Stimulated activated CD8-positive, alpha-beta memory T cell treated with anti-CD3 and anti-CD28 coated beads, Interleukin-4, amount 100 ng/mL, for 1 hour (primary cell): ENCODE measurements at places on chromosomes 16 and 17.
A peak's percentile ranks its signal among the peaks of the same experiment; 100 is the strongest.

DNA sequence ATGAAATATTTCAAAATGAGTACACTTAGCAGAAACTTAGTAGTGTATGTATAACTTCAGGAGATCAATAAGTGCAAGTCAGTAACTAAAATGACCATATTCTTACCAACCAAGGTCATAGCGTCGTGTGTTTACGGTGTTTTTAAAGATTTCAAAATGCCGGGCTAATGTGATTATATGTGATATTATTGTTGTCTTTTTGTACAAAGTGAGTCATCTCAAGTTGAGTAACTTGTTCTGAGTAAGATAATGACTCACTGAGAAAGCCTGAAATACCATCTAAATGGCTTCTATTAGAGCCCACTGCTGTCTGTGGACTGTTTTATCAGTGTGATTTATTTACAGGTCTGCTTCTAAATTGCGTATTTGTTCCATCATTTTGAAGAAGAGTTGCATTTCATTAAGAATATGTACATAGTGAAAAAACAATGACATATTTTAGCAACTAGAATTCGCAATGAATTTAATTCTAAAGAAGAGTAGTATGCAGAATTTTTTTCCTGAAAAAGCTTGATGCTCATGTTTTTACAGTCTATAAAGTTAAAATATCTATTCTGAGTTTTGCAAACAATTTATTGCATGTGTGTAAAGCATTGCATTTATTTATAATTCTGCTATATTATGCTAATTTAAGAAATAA lies 12.7 kb downstream of the KRT12 start:
- no peak for DNase-seq

- no peak for DNase-seq
Measured at GRCh38 chr17:40350689-40351358, 13.7 kb downstream of the GJD3 start.

- DNase-seq = no peak
Measured at GRCh38 chr16:77564791-77565390, 130.1 kb upstream of the ADAMTS18 start.

DNA sequence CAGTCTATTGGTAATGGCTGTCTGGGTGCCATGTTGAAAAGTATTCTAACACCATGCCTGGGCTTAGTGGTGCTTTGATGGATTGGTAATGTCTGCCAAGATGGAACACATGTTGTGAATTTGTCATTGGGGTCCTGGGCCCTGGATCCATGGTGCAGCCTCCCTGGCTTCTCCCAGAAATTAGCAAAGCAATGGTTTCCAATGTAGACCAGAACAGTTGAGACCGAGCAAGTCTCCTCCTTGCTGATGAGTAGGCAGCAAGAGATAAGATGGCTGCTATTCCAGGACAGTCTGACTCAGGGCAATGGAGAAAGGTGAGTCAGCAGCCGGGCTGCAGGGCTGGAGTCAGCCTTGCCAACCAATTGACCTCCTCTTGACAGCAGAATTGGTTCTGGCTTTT lies 30.8 kb downstream of the GPR139 start:
- no peak for DNase-seq

DNA sequence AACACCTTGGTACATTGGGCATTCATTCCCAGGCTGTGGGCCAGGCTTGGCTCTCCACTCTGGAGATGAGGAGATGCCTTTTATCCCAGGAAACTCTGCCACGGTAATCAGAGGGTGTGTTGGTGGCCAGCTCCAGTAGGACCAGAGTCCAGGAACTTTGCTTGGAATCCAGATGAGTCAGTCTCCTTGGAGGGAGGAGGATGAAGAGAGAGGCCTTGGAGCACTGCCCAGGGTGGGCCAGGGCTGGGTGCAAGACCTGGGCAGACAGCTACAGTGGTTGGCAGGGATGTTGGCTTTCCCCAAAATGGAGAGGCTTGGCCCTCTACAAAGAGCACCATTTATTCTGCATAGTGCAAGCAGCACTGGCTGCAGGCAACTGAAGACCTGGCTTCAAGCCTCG lies 209.0 kb downstream of the RGS9 start:
- DNase-seq = no peak

DNA sequence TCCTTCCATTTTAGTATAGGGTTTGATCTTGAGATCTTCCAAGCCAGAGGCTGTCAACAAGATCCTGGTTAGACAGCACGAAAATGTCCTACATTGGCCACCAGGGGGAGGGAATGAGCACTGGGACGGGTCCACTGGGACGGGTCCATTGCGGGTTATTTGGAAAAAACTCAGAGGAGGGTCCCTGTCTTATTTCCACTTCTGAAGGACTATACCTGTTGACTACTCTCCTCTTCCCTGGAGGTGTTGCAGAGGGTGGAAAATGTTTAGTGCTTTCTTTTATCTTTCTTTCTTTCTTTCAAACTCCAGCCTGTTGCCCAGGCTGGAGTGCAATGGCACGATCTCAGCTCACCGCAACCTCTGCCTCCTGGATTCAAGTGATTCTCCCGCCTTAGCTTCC lies 2.5 kb downstream of the TTLL6 start:
- DNase-seq = peak; percentile 46

DNA sequence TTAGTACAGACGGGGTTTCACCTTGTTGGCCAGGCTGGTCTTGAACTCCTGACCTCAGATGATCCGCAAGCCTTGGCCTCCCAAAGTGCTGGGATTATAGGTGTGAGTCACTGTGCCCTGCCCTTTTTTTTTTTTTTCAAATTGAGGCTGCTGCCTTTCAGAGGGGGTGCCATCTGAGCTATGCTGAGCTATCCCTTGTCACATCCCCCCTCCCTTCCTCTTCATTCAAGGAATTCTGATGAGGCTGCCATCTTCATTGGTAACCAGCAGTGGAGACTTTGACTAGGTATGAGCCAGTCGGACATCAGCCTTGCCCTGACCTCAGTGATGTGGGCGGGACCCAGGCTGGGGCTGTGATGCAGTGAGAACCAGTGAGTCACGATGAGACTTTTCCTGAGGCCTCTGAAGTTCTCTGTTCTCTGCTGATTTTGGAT lies 24.4 kb upstream of the GPT2 start:
- no peak for DNase-seq

- no peak for DNase-seq
Measured at GRCh38 chr16:50838165-50838564, 96.3 kb downstream of the CYLD start.

DNA sequence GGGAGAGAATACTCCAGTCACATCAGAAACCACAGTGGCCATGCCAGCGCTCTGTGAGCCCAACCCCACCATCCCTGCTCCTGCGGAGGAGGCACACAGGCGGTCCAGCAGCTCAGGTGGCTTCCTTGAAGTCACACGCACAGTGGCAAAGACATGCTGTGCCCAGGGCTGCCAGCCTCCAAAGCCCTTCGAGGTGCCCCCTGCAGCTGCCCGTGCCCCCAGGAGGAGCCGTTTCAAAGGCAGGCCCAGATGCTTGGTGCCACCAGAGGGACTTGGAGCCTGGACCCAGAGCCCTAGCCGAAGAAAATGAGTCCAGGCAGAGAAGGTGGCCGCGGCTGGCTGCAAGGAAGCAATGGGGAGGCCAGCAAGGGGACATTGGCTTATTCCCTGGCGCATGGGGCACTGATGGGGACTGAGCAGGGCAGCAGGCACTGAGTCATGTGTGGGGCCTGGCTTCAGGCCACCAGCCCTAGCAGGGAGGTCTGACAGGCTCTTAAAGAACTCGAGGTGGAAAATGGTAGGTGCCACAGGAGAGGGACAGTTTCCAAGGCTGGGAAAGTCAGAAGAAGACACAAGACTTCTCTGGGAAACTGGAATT lies 17.2 kb upstream of the CACNG1 start:
- DNase-seq = no peak

DNA sequence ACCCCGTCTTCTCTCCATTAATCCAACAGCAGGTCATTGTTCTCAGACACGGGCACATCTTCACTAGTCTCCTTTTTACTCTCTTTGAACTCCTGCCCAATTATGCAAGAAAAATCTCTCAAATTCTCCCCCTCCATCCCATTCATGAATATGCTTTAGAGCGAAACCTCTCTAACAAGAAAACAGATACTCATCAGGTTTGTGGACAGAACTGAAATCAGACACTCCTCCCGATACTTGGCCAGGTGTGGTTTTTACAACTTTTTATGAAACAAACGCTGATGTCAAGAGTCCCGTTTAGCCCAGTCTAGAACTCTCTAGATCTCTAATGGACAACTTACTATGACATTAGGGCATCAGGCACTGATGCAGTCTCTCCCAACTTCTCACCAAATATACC lies 40.9 kb downstream of the PIK3R5 start:
- DNase-seq = no peak

GRCh38 chr16:47310792-47311211 lies 150.1 kb downstream of the ITFG1 start:
- DNase-seq = no peak

DNA sequence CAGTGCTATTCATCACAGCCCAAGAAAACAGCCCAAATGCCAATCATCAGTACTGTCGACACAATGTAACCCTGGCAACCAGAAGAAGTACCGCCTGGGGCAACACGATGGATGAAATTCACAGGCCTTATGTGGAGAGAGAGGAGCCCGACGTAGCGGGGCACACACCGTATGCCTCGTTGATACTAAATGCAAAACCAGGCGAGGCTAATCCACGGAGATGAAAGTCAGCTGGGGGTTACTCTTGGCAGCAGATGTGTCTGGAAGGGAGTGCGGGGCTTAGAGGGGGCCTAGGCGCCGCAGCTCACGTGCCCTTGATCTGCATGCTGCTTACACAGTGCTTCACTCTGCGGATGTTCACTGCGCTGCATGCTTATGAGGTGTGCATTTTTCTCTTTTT lies 29.8 kb downstream of the ITGAE start:
- DNase-seq = no peak

DNA sequence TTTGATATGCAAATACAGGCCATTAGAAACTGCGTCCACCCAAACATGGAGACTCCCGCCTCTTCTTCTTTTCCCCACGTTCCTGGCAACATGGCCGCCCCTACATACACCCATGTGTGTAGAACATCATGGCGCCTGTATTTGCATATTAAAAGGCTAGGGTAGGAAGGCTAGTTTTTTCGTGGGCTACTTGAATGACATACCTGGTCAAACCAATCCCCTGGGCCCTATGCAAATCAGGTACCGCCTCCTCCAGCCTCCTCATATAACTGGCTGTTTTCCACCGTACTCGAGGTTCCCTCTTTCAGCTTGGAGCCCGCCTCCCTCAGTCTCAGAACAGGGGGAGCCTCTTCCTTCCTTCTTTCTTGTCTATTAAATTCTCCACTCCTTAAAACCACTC lies 840 bp upstream of the CD300LB start:
- DNase-seq = no peak

DNA sequence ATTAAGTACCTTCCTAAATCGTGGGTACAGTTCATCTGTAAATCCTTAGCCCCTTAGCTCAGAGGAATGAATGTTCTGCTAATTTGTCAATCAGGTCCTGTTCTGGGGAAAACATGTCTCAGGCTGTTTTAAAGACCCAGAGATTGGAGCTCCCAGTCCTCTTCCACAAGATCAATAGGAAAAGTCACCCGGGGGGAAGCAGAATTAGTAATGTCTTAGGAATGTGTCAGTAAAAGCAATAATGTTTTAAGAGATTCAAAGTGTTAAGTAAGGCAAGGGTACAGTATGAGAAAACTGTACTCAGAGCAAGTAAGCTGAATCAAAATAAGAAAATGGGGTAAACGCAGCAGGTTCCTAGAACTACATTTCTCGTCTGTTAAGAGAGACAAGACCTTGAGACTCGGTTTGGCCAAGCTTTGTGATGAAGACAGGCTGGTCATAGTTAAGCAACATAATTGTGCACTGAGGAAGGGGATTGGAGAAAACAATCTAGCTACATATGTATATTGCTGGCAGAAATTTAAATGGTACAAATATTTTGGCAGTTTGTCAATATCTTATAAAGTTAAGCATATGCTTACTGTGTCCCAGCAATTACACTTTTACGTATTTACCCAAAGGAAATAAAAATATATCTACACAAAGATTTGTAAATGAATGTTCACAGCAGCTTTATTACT lies 192.9 kb upstream of the C17orf78 start:
- DNase-seq = no peak

DNA sequence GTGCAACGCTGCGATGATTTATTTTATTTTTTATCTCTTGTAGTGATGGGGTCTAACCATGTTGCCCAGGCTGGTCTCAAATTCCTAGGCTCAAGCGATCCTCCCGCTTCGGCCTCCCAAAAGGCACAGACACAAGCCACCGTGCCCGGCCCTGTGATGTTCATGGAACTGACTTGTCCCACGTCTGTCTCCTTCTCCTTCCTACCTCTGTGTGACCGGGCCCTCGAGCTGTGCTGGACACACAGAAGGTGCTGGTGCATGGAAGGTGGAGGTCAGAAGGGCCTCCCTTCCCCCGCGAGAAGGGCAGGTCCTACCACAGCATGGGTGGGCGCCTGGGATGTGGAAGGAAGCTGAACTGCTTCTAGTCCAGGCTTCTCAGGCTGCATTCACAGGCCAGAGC lies 88.0 kb downstream of the SEC14L1 start:
- DNase-seq = no peak

GRCh38 chr17:75932852-75933251 lies 8.0 kb downstream of the FBF1 start:
- DNase-seq = no peak
